ENCODE measurements at places on chromosomes 11 and 22.

DNA sequence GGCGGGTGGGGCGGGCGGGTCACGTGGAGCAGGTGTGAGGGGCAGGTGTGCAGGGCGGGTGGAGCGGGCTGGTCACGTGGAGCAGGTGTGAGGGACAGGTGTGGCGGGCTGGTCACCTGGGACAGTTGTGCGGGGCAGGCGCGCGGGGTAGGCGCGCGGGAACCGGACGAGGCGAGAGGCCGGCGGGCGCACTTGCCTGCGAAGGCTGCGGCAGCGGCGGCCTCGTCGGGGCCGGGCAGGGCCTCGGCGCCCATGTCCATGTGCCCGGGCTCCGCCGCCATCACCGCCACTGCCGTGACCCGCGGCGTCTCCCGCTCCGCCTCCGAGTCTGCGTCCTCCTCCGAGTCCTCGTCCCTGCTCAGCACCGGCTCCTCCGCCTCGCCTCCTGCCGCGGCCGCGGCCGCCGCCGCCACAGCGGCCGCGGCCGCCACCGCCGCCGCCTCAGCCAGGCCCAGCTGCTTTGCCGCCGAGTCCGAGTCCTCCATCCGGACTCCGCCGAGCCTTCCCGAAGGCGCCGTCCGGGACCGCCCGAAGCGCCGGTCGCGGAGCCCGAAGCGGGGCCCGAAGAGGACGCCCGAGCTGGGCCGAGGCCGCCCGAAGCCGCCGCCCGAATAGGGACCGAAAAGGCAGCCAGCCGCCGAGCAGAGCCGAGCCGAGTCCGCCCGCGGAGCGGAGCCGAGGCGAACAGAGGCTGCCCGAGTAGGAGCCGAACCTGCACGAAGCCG lies at the start of gene DEAF1:
TSS of gene DEAF1 (minus strand) at position 660 of the 725 bp plus-strand sequence. CDS start at position 485, 175 bp downstream.
- DNase-seq = no peak

- DNase-seq = no peak
These were observed 38.5 kb upstream of the GLYATL1 start for GRCh38 chr11:58900479-58901420.

DNA sequence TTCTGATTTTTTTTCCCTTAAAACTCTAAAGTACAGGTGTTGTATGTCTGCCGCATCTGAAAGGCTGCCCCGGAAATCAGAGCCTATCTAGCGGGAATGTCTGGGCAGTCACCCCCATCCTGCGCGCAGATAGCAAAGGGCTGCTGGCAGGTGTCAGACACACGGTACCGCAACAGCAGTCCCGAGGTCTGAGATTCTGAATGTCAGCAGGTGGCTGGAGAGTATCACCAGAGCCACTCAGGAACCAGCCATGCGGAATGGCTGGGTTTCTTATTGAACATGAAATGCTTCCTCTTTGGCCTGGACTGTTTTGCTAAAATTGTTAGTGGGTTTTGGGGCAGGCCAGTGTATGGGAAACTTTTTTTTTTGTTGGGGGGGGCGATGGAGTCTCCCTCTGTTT lies 53.3 kb downstream of the CERK start:
- peak; percentile 69 for DNase-seq

DNA sequence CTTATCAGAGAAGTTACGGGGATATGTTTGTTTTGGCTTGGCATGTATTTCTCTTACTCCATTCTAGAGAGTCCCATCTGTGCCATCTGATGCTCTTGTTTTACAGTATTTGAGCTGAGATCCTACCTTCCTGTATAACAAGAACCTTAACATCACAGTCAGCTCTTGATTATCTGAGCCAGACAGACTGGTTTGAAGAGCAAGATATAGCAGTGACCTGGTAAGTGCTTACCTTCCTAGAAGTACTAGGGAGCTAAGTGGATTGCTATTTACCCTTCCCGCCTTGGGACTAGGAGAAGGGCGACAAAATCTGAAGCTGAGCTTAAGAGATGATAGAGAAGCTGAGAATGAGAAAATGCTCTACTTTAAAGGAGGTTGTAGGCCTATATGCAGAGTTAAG lies 235.3 kb downstream of the CSNK2A3 start:
- no peak for DNase-seq

Data from memory B cell (primary cell).